A172 (cell line): ENCODE measurements at places on chromosomes 2 and 18. TPM values are rescaled to one million over a fixed set of nuclear protein-coding genes. Genes with fewer than 3 reads are reported as not detected.

PECR gene
- 32.0 and 39.3 TPM in 2 replicates for total RNA-seq

ACKR3 gene
- 1.3 and 1.7 TPM in 2 replicates for total RNA-seq

PCARE gene
- total RNA-seq = not detected in 2 replicates

KLHL14 gene
- not detected in 2 replicates for total RNA-seq

TWIST2 gene
- total RNA-seq = 32.3 and 38.8 TPM in 2 replicates

LRP1B gene
- total RNA-seq = 0.03 TPM in 1 of 2 replicates, not detected in the other

MAP3K19 gene
- total RNA-seq = not detected in 2 replicates

DUSP2 gene
- total RNA-seq = 0.05 TPM in 1 of 2 replicates, not detected in the other

RGPD4 gene
- not detected in 2 replicates for total RNA-seq
